Kidney capillary endothelial cell (primary cell): ENCODE measurements at places on chromosomes 6 and 20.

- no peak for DNase-seq
Measured at GRCh38 chr6:132388291-132388690, 13.0 kb downstream of the MOXD1 start.

- peak; percentile 21 for DNase-seq
Measured at GRCh38 chr6:41697861-41698781, 37.3 kb downstream of the TFEB start.

GRCh38 chr6:150514806-150515380, 84.8 kb upstream of the PLEKHG1 start:
- no peak for DNase-seq

DNA sequence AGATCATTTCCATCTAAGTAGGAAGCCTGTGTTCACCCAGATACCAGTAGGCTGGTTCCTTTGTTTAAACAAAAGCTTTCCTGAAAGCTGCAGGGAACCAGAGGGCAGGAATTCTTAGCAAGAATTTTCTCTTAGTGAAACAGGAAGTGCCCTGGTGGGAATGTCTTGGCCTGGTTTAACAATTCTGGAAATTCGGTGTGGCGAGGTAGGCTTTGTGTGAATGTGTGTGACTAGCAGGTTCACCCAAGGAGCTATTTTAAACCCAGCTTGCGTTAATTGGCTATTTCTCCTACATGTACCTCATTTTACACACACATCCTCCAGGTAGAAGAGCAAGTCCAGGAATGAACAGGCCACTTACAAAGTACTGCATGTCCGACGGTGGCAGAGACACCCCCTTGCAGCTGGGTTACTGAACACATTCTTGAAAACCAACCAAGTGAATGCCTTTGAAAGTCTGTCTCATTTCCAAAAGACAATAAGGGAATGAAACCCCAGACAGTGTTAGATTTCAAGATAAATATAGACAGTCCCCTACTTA, 64.6 kb downstream of the GFOD1 start:
- peak; percentile 72 for DNase-seq

GRCh38 chr6:25934735-25935313, 4.3 kb upstream of the SLC17A2 start:
- no peak for DNase-seq

- DNase-seq, result no peak
Measured at GRCh38 chr6:107786179-107786578, 37.9 kb downstream of the SCML4 start.

DNA sequence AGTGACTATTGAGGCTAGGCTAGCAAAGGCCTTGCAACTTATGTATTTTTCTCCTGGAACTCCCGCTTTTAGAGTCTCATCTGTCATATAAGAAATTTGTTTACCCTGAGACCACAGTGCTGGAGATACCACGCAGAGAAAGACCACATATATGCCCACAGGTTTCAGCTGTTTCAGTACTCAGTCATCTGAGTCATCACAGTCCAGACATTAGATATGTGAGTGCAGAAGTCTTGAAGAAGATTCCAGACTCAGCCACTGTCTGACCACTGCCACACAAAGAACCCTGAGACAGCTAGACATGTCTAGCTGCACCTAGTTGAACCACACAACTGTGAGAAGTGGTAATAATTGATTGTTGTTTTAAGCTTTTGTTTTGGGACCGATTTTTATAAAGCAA, 648.3 kb downstream of the EPM2A start:
- DNase-seq, result no peak

GRCh38 chr20:21521596-21522480, 8.0 kb upstream of the NKX2-2 start:
- DNase-seq, result no peak

DNA sequence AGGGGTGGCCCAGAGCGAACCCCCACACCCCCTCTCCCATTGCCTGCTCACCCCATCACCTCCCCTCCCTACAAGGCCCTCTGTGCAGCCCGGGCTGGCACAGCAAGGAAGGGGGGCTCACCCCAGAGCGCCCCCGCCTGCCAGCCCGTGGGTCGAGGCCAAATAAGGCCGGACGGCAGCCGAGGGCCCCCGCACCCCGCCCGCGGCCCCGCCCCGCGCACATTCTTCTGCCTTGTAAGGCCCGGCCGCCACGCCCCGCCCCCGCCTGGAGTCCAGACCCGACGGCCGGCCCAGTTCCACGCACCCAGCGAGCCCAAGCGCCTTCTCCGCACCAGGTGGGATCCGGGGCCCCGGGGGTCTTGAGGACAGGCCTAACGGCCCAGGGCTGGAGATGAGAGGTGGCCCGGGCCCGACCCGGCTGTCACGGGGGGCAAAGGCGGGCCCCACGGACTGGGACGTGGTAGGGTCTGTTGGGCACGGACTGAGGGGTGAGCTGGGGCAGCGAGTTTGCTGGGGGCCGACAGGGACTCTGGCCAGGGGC, at the start of gene MYL9:
MYL9 (plus strand) TSS at position 293 of the 541 bp plus-strand sequence. CDS start 3,366 bp downstream, outside the sequence.
- no peak for DNase-seq

GRCh38 chr6:158170656-158171081, 2.5 kb downstream of the GTF2H5 start:
- DNase-seq, result peak; percentile 52

GRCh38 chr6:70706491-70707123, 38.9 kb downstream of the SMAP1 start:
- peak; percentile 38 for DNase-seq

DNA sequence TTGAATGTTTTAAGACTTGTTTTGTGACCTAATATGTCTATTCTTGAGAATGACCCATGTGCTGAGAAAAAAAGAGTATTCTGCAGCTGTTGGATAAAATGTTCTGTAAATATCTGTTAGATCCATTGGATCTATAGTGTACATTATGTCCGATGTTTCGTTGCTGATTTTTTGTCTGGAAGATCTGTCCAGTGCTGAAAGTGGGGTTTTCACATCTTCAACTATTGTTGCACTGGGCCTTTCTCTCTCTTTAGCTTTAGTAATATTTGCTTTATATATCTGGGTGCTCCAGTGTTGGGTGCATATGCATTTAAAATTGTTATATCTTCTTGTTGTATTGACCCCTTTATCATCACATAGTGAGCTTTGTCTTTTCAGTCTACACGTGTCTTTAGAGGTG, 5.7 kb upstream of the SIRPB2 start:
- DNase-seq, result no peak

DNA sequence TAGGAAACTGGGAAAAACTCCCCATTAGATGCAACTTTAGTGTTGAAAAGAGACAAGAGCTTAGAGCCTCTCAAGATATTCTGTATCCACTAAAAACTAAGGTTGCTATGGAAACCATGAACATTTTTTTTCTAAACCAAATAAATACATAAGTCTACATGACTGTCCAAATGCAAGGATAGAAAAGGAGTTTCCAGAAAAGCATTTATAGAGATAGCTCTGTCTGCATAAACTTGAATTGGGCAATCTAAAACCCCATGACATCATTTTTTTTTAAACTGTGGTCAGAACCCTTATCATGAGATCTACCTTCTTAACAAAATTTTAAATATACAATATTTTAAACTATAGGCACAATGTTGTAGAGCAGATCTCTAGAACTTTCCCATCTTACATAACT, 36.4 kb upstream of the FAM83B start:
- DNase-seq, result no peak

GRCh38 chr6:31792761-31793171, 2.8 kb downstream of the VARS1 start:
- peak; percentile 83 for DNase-seq

DNA sequence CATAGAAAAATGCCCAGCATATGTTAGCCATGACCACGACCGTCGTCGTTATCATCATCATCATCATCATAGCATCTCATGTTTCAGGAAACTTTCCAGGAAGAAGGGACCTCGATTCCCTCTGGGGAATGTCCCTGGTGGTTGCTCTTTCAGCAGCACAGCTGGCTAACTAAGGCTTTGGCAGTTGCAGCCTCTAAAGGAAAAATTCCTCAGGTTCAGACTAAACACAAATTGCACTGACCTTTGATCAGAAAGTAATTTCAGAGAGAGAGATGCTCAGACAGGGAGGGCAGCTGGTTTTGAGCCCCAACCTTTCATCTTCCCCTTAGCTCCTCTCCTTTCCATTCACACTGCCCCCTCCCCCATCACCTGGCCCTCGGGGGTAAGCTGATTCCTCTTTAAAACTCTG, 5.6 kb upstream of the CFB start:
- DNase-seq, result no peak

GRCh38 chr6:22313796-22314195, 17.0 kb upstream of the PRL start:
- no peak for DNase-seq

- DNase-seq, result no peak
Measured at GRCh38 chr6:87250019-87250418, 72.4 kb upstream of the SMIM8 start.

DNA sequence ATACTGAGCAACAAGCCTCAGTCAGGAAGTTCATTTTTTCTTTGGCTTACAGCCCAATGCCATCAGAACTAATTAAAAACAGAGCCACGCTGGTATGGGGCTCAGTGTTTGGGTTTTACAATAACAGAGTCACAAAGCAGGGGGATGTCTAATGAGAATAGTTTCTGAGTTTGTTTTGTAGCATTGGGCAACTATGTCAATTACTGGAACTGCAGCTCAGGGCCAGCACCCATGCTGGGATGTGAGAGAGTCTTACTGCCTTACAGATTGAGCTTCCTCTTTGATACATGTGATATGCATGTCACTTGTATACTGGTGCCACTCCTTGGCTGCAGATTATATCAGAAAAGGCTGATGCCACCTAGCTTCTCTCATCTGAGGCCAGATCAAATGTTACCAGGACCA, 117.6 kb downstream of the TFAP2B start:
- peak; percentile 22 for DNase-seq

DNA sequence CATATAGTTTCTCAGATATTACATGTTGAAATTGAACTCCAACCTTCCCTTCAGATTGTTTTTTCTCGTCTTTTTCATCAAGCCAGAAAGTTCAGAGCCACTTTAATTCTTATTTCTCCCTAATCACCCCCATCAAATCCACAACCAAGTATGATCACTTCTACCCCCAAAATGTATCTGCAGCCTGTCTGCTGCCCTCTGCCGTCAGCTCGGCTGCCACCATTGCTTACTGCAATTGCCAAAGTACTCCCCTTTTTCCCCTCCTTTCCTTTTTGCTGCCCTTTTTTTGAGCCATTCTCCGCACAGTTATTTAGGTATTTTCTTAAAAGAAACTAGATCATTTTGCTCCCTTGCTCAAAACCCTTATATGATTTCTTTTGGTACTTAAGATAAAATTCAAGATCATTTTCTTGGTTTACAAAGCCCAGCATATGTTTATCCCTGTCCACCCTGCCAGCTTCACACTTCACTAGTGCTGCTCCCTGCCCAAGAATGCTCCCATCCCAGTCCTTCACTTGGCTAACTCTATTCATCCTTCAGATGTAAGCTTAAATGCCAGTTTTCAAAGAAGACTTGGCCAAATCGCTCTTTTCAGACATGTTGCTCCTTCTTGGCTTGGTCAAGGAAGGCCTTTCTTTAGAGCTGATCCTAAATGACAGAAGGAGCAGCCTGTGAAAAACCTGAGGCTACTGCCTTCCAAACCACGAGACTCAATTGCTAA, 63.7 kb downstream of the SH3BGRL2 start:
- DNase-seq, result no peak

DNA sequence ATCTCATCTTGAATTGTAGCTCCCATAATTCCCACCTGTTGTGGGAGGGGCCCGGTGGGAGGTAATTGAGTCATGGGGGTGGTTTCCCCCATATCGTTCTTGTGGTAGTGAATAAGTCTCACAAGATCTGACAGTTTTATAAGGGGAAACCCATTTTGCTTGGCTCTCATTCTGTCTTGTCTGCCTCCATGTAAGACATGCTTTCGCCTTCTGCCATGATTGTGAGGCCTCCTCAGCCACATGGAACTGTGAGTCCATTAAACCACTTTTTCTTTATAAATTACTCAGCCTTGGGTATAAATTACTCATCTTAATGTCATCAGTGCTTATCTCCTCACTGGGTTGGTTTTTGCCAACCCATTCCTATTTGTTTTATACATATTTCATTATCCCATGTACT, 142.0 kb upstream of the GMDS start:
- no peak for DNase-seq

DNA sequence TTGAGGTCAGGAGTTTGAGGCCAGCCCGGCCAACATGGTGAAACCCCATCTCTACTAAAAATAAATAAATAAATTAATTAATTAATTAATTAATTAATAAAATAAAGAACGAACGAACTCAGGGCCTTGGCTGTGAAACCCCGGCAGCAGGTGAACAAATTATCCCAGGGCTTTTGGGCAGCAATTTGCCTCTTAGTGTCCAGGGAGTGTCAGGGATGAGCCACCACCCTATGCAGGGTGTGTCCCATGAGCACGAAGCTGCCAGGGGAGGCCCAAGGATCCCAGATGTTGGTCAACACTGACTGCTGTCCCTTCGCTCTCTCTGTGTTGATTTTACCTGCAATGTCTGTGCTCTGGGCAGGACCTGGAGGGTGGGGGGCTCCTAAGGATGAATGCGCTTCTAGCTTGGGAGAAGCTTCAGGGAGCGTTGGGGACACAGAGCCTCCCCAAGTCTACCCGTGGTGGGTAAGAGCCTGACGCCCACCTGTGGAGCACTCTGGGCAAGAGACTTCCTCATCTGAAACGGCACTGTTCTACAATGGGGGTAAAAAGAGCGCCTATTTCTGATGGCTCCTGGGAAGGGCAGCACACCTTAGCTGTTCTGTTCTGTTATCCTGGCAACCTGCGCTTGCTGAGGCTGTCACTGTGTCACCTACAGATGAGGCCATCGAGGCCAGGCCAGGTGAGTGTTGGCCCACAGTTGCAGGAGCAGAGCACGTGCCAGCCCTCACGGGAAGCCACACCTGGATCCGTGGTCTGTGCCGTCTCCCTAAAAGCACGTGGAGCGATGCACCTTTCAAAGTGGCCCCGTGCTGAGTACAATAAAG, 125.5 kb upstream of the CDH4 start:
- DNase-seq, result no peak

GRCh38 chr6:87741001-87741650, 39.1 kb upstream of the AKIRIN2 start:
- DNase-seq, result no peak

DNA sequence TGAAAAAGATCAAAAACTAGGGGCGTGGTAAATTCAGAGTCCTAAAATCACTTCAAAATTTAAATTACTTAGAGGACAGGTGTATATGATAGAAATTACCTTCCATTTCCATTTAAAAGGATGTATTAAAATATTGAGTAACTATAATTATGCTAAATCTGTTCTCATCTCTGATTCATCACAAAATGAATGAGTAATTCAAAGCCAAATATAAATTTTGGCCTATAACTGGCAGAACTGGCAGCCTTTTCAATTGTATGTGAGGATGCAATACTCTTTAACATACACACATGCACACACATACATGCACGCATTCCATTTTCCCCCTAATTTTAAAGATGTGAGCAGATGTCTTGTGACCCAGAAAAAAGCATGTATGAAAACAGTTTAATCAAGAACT, 194.6 kb downstream of the EPM2A start:
- DNase-seq, result no peak

DNA sequence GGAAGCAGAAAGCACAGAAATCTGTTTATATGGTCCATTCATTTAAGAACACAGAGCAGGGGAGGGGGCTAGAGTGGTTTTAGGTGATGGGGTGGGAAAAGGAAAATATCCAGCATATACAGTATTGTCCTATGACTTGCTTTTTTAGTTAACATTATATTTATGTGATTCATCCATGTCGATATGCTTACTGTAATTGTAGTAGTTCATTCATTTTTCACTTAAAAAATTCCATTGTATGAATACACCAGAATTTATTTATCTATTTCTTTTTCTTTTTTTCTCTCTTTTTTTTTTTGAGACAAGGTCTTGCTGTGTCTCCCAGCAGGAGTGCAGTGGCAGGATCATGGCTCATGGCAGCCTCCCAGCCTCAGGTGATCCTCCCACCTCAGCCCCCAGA, 9.6 kb upstream of the PRIM2 start:
- no peak for DNase-seq

GRCh38 chr20:20849161-20849560, 136.7 kb upstream of the RALGAPA2 start:
- no peak for DNase-seq

- DNase-seq, result no peak
Measured at GRCh38 chr6:16473184-16473907, 235.0 kb downstream of the GMPR start.
